IMR-90 (cell line): ENCODE measurements at places on chromosomes 4 and X.

DNA sequence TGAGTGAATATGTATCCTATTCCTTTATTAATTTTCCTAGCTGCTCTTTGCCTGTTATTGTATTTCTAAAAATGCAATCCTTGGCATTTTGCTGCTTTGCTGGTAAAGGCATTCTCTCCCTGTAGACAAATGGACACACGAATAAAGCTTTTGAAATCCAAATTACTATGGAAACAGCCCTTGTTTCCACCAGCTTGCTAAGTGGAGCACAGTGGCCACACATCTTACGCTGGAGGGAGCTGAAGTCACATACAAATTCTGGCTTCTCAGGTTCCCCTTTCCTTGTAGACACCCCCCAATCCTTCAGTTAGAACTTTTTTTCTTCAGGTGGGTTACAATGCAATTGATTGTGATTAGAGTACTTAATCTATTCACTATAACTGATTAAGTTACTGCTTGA lies 66.2 kb downstream of the AGA start:
- H3K4me1 ChIP-seq: no peaks in the 10 kb centered on the region; the same call in 1 of the 2 replicates
- no peak overlapping the region for H3K27ac ChIP-seq
- DNase-seq: no peak
- no peak overlapping the region for H3K4me3 ChIP-seq
- H3K27me3 ChIP-seq: no peaks in the 10 kb centered on the region

DNA sequence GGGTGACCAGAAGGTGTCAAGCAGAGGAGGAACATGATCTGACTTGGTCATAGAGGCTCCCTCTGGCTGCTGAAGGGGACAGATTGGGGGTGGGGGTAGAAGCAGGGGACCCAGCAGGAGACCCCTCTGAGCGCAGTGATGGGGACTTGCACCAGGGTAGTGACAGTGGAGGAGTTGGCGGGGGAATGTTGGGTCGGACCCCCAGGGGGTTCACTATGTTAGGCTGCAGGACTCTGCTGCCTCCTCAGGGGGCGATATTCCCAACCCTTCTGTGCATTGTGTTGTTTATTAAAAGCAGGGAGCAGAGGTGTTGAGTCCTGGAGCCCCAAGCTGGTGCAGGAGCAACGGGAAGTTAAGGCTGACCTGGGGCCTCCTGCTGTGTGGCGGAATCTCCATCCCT lies 8.8 kb downstream of the WDR13 start:
- H3K4me3 ChIP-seq: no peak overlapping the region
- no peaks in the 10 kb centered on the region for H3K27me3 ChIP-seq
- H3K36me3 ChIP-seq: peaks cover 19% of the 10 kb centered on the region
- H3K4me1 ChIP-seq: no peaks in the 10 kb centered on the region
- no peak for DNase-seq

- no peaks in the 10 kb centered on the region for H3K36me3 ChIP-seq
Measured at GRCh38 chr4:150814873-150815272, 200.2 kb downstream of the LRBA start.

GRCh38 chrX:13028871-13029636 lies 15.4 kb downstream of the FAM9C start:
- no peaks in the 10 kb centered on the region for H3K27me3 ChIP-seq
- DNase-seq: peak; percentile 43
- H3K4me3 ChIP-seq: no peak overlapping the region
- peak overlapping the region; percentile 78 for H3K27ac ChIP-seq

GRCh38 chr4:110627977-110628662 lies 5.2 kb upstream of the PITX2 start:
- no peak overlapping the region for H3K27ac ChIP-seq
- H3K4me1 ChIP-seq: 0 out of 2 replicates have a peak, but pooled peaks cover 2% of the 10 kb centered on the region
- H3K4me3 ChIP-seq: no peak overlapping the region
- peaks cover 78% of the 10 kb centered on the region for H3K27me3 ChIP-seq
- H3K36me3 ChIP-seq: no peaks in the 10 kb centered on the region
- no peak for DNase-seq

- no peak for DNase-seq
- H3K27ac ChIP-seq: no peak overlapping the region
- no peaks in the 10 kb centered on the region for H3K4me1 ChIP-seq
Measured at GRCh38 chrX:83535417-83536196, 27.5 kb downstream of the POU3F4 start.

- no peak overlapping the region for H3K27ac ChIP-seq
- no peaks in the 10 kb centered on the region for H3K36me3 ChIP-seq
- no peaks in the 10 kb centered on the region for H3K27me3 ChIP-seq
- no peak overlapping the region for H3K4me3 ChIP-seq
- no peaks in the 10 kb centered on the region for H3K4me1 ChIP-seq
Measured at GRCh38 chrX:29746326-29746725, 469.0 kb upstream of the MAGEB2 start.

- H3K4me1 ChIP-seq: no peaks in the 10 kb centered on the region
- no peaks in the 10 kb centered on the region for H3K36me3 ChIP-seq
- H3K27ac ChIP-seq: no peak overlapping the region
- DNase-seq: no peak
- H3K27me3 ChIP-seq: no peaks in the 10 kb centered on the region
Measured at GRCh38 chrX:81662381-81662780, 460.5 kb downstream of the SH3BGRL start.

DNA sequence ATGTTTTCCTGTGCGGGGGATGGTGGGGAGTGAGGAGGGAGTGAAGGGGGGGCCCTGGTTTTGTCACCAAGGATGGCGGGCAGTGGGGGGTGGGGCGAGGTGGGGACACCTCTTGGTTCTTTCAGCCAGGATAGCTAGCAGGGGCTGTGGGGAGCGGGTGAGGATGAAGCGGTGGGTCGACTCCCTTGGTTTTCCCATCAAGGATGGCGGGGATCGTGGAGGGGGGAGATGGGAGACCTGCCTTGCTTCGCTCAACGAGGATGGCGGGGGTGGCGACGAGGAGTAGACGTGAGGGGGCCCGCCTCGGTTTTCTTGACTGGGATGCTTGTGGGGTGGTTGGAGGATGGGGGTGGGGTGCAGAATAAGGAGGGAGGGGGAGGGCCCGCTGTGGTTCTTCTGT lies 643 bp downstream of the FHL1 start:
- H3K27me3 ChIP-seq: peaks cover 7% of the 10 kb centered on the region
- no peaks in the 10 kb centered on the region; the same call in 1 of the 2 replicates for H3K4me1 ChIP-seq
- DNase-seq: no peak
- H3K27ac ChIP-seq: peak overlapping the region; percentile 73
- no peaks in the 10 kb centered on the region for H3K36me3 ChIP-seq
- H3K4me3 ChIP-seq: peak overlapping the region; percentile 93

- H3K36me3 ChIP-seq: 0 out of 2 replicates have a peak, but pooled peaks cover 1% of the 10 kb centered on the region
- no peak overlapping the region for H3K27ac ChIP-seq
- no peak for DNase-seq
- no peak overlapping the region for H3K4me3 ChIP-seq
- H3K4me1 ChIP-seq: no peaks in the 10 kb centered on the region
Measured at GRCh38 chr4:13445841-13446790, 38.0 kb downstream of the RAB28 start.

GRCh38 chr4:48203819-48204218 lies 65.8 kb downstream of the TEC start:
- H3K4me1 ChIP-seq: no peaks in the 10 kb centered on the region
- H3K27me3 ChIP-seq: peaks cover 2% of the 10 kb centered on the region; the same call in 1 of the 2 replicates
- H3K27ac ChIP-seq: no peak overlapping the region

DNA sequence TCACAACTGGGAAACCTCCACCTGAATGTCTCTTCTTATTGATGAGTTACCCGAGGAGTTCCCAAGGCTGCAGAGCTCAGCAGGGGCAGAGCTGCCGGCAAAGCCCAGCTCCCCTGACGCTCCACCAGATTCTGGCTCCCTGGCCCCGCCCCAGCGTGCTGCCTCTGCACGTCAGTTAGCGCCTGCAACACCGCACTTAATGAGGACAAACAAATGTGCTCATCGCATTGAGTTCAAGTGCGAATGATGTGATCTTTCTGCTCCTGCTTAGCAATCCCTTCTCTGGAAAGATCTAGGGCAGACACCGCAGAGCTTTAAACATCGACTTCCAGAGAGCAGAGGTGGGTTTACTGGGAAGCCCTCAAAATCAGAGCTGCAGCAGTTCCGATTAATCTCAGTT lies 55.5 kb upstream of the FBXW7 start:
- H3K4me3 ChIP-seq: no peak overlapping the region
- H3K27me3 ChIP-seq: peaks cover 8% of the 10 kb centered on the region
- no peak overlapping the region for H3K27ac ChIP-seq
- H3K36me3 ChIP-seq: no peaks in the 10 kb centered on the region

GRCh38 chr4:75968084-75968483 lies 22.7 kb downstream of the SDAD1 start:
- no peaks in the 10 kb centered on the region for H3K4me1 ChIP-seq
- peaks cover 48% of the 10 kb centered on the region for H3K36me3 ChIP-seq
- DNase-seq: no peak
- H3K27ac ChIP-seq: no peak overlapping the region
- H3K4me3 ChIP-seq: no peak overlapping the region

- H3K4me3 ChIP-seq: no peak overlapping the region
- no peaks in the 10 kb centered on the region for H3K4me1 ChIP-seq
- peak; percentile 83 for DNase-seq
- no peak overlapping the region for H3K27ac ChIP-seq
- no peaks in the 10 kb centered on the region for H3K36me3 ChIP-seq
- H3K27me3 ChIP-seq: no peaks in the 10 kb centered on the region
Measured at GRCh38 chr4:169604131-169604900, 8.1 kb downstream of the NEK1 start.

DNA sequence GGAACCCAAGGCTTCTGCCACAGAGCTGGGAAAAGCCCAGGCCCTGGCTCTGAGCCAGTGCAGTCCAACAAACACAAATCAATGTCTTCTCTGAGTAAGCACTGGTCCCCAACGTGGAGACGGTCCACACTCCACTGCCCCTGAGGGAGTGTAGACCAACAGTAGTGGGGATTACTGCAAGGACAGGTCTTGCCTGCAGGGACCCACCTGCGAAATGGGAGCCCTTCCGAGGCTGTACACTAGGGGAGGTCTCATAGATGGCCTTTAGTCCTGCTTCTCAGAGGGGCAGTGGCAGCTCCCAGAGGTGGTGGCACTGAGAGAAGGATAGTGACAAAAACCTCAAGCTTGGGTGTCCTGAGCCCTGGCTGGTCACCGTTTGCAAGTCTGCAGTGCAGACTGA lies 19.5 kb downstream of the ENPP6 start:
- H3K27ac ChIP-seq: no peak overlapping the region
- no peaks in the 10 kb centered on the region for H3K36me3 ChIP-seq
- no peak overlapping the region for H3K4me3 ChIP-seq
- DNase-seq: no peak
- no peaks in the 10 kb centered on the region for H3K4me1 ChIP-seq

- no peak overlapping the region for H3K27ac ChIP-seq
- peaks cover 54% of the 10 kb centered on the region for H3K36me3 ChIP-seq
- no peak overlapping the region for H3K4me3 ChIP-seq
- no peaks in the 10 kb centered on the region for H3K4me1 ChIP-seq
- H3K27me3 ChIP-seq: no peaks in the 10 kb centered on the region
Measured at GRCh38 chr4:2500547-2500946, 31.6 kb downstream of the RNF4 start.

DNA sequence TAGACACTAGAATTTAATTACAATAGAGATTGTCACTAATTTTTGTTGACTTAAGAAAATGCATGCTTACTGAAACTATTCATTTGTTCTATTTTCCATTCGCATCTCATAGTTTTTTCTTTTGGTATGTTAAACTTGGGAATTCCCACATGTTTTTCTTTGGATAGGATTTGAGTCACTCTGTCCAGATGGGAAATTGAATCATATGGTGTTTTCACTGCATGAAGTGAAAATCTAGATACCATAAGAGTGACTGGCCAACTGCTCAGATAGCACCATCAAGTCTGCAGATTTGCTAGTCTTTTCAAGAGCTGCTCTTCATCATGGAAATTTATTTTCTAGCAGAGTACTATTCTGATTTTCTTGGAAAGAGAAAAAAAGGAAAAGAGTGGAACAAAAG lies 172.6 kb downstream of the FAM47B start:
- H3K36me3 ChIP-seq: no peaks in the 10 kb centered on the region
- no peak overlapping the region for H3K27ac ChIP-seq
- H3K4me3 ChIP-seq: no peak overlapping the region
- H3K27me3 ChIP-seq: no peaks in the 10 kb centered on the region
- peak; percentile 91 for DNase-seq

DNA sequence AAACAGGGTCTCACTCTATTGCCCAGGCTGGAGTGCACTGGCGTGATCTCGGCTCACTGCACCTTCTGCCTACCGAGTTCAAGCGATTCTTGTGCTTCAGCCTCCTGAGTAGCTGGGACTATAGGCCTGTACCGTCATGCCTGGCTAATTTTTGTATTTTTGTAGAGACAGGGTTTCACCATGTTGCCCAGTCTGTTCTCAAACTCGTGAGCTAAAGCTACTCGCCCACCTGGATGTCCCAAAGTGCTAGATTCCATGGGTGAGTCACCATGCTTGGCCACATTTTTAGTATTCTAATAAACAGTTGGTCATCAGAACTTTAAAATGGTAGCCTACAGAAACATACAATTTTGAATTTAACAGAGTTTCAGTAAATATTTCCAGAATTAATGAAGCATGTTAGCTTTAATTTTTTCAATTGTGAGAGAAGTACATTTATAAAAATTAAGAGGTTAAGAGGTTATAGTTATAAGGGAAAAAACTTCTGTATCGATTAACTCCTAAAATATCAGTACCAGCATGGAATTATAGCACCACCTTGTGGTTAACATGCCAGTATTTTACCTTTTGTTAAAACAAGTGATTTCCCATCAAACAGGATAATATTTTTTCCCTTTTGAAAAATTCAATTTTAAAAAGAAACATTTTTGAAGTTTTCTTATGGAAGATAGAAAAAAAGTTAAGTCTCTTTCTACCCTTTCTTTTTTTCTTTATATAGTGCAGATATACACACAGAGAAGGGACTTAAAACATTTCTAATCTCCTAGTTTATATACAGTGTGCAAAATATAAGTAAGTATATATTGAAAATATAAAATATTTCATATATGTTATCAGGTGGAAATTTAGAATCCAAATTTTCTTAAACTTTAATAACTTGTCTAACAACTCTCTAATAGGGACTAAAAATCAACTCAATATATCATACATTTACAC lies 35.4 kb downstream of the CEP44 start:
- no peaks in the 10 kb centered on the region for H3K36me3 ChIP-seq
- H3K27me3 ChIP-seq: no peaks in the 10 kb centered on the region
- H3K4me1 ChIP-seq: peaks cover 2% of the 10 kb centered on the region; the same call in 1 of the 2 replicates
- H3K27ac ChIP-seq: no peak overlapping the region
- H3K4me3 ChIP-seq: no peak overlapping the region

DNA sequence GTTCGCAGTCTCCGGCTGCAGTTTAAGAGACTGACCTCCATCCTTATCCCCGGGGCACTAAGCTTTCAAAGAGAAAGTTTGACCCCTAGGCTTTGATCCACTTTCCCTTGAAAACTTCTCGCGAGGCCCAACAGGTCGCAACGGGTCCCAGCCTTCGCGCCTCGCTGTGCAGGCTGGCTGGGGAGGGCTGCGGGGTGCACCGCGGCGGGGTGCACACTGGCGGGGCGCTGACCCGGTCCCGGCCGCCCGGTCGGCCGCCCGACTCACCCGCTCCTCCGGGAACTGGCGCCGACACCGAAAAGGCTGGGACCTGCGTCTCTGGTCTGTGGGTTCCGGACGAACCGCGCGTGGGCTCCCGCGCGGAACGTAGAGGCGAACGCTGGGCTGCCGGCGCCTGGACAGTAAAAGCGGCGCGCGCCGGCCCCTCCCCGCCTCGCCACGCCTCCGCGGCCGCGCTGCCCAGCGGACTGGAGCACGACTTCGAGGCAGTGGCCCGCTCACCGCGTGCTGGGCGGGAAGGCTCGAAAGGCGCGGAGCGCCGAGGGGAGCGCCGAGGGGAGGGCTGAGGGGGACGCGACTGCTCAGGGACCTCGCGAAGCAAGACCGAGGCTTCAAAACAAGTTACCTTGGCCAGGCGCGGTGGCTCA lies at the start of gene TAF7L:
TSS of gene TAF7L (minus strand) at position 378 of the 647 bp plus-strand sequence. CDS start 3,791 bp downstream, outside the sequence.
- no peaks in the 10 kb centered on the region for H3K27me3 ChIP-seq
- no peaks in the 10 kb centered on the region for H3K36me3 ChIP-seq
- H3K27ac ChIP-seq: no peak within 1 kb of the TSS
- H3K4me3 ChIP-seq: 0 out of 2 replicates have a peak within 1 kb of the TSS, but pooled peaks have one; percentile 2
